ENCODE measurements at places on chromosomes 16 and 17.

- DNase-seq = no peak
These were observed 106.3 kb downstream of the C16orf95 start for GRCh38 chr16:87210894-87211293.

- no peak for DNase-seq
These were observed 50.9 kb upstream of the CLEC3A start for GRCh38 chr16:77971306-77972061.

- DNase-seq = no peak
These were observed 37.4 kb downstream of the CCDC57 start for GRCh38 chr17:82175201-82175600.

DNA sequence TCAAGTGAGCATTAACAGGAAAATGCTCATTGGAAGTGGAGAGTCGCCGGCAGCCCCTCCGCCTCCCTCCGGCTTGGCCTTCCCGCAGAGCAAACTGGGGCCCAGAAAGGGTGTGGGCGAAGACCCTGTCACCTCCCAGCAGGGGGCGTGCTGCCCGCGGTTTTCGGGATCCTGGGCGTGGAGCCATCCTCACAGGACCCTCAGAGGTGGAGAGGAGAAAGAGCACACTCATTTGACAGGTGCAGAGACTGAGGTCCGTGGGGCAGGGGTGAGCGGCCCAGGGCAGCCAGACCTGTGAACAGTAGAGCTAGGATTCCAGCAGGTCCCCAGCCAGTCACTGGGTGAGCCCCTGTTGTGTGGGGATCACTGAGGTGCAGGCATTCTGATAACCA, 1002.9 kb downstream of the KCNJ18 start:
- DNase-seq = no peak

GRCh38 chr17:80835816-80836657, 155.6 kb upstream of the CHMP6 start:
- DNase-seq = no peak

- no peak for DNase-seq
These were observed 31.8 kb upstream of the NSRP1 start for GRCh38 chr17:30084788-30085187.

DNA sequence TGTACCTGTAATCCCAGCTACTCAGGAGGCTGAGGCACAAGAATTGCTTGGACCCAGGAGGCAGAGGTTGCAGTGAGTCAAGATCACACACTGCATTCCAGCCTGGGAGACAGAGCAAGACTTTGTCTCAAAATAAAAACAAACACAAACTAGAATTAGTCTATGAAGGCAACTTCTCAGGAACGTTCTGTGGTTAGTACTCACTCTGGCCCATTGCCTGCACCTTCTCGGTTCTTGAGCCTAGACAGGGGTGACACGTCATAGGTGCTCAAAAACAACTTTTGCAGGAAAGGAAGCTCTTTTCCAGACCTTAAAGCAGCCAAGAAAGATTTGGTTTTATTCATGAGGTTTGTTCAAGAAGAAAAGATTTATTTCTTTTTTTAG, 22.3 kb upstream of the CNOT1 start:
- DNase-seq = no peak

- DNase-seq = no peak
These were observed 14.2 kb upstream of the ST6GALNAC2 start for GRCh38 chr17:76599694-76600460.

GRCh38 chr16:28573738-28574718, 20.3 kb downstream of the SGF29 start:
- DNase-seq = no peak

GRCh38 chr16:31409433-31409832, 16.3 kb downstream of the ITGAD start:
- DNase-seq = no peak

DNA sequence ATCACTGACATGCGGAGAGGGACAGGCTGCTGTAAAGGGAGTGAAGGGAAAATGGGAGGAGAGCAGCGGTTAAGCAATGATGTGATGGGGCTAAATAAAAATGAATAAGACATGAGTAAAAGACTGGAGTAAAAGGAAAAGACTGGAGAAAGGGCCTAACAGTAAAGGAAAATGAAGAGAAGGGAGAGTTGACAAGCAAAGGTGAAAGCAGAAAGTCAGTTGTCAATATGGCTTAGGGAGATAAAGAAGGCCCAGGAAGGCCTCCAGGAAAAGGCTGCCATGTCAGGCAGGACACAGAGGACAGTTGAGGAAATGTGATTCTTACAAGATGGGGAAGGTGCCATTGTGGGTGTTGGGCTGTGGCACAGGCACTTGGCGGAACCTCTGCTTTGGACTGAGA, 98.9 kb upstream of the AMZ2 start:
- DNase-seq = no peak

DNA sequence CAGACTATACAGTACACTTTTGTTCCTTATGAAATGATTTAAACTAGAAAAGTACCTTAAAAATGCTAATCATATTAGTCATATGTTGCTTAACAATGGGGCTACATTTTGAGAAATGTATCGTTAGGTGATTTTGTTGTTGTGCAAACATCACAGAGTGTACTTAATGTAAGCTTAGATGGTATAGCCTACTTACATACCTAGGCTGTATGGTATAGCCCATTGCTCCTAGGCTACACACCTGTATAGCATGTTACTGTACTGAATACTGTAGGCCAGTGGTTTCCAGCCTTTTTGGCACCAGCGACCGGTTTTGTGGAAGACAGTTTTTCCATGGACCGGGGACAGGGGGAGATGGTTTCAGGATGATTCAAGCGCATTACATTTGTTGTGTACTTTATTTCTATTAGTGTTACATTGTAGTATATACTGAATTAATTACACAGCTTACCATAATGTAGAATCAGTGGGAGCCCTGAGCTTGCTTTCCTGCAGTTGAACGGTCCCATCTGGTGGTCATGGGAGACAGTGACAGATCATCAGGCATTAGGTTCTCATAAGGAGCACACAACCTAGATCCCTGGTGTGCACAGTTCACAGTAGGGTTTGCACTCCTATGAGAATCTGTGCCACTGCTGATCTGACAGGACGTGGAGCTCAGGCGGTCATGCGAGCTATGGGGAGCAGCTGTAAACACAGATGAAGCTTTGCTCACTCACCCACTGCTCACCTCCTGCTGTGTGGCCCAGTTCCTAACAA, 35.0 kb upstream of the MRC2 start:
- no peak for DNase-seq

- no peak for DNase-seq
These were observed 6.3 kb downstream of the SULT1A1 start for GRCh38 chr16:28603381-28604185.

GRCh38 chr17:33871720-33872540, 383.2 kb upstream of the CCL2 start:
- no peak for DNase-seq

DNA sequence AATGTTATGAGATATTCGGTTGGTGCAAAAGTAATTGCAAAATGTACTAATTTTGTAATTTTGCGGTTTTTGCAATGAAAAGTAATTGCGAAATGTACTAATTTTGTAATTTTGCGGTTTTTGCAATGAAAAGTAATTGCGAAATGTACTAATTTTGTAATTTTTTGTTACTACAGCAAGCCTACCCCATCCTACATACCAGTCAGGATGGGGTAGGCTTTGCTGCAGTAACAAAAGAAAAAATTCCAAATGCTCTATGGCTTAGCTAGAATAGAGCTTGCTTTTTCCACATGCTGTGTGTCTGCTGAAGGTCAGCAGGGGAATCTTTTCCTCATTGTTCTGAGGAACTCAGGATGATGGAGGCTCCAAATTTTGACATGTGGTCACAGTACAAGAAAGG, 83.3 kb upstream of the GPRC5B start:
- DNase-seq = no peak

- no peak for DNase-seq
These were observed 68.7 kb downstream of the IRX6 start for GRCh38 chr16:55392701-55393100.

DNA sequence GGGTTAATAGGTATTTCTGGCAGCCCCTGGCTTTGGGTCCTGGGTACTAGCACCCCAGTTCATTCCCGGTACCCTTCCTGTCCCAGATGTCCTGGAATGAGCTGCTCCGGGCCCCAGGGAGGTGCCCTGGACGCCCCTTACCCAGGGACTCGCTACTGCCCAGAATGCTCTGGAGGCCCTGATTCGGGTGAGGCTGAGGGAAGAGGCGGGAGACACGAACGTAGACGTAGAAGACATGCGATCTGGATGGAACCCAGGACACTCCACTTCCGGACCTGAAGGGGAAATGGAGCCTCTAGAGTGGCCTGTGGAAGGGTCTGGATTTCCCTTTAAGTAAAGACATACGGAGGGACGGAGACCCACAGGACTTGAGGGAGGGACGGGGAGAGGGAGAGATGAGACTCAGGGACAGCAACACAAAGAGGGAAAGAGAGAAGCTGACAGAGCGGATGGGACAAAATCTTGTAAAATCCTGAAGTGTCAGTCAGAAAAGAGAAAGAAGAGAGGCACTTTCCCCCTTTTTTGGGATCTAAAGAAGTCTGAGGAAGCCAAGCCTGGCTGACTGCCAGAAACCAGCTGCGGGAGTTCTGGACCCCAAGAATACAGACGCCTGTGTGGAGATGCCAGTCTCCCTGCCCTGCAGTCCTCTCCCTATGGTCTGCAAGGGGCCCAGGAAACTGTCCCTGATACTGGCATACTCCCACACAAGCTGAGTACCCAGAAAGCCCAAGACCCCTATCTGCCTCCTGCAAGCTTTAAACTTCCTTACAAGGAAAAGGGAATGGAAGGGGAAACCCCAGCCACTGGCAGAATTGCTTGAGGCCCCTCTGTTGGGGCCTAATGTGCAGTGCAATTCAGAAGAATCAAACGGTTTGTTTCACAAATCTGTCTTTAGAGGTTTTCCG, 1.0 kb upstream of the HOXB13 start:
- no peak for DNase-seq

GRCh38 chr16:54462151-54462651, 175.6 kb upstream of the IRX3 start:
- no peak for DNase-seq

DNA sequence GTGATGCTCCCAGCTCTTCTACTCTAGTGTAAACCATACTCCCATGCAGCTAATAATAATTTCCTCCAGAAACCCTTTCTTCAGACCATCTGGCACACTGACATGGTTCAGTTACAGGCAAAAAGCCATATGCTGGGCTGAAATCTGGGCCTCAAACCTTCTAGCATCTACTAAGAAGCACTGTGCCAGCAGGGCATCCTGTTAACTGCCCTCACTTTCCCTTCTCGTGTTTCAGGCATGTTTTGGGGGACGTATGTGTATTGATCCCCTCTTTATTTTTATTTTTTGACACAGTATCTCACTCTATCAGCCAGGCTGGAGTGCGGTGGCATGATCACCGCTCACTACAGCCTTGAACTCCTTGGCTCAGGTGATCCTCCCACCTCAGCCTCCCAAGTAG, 33.3 kb downstream of the STAT5A start:
- no peak for DNase-seq

DNA sequence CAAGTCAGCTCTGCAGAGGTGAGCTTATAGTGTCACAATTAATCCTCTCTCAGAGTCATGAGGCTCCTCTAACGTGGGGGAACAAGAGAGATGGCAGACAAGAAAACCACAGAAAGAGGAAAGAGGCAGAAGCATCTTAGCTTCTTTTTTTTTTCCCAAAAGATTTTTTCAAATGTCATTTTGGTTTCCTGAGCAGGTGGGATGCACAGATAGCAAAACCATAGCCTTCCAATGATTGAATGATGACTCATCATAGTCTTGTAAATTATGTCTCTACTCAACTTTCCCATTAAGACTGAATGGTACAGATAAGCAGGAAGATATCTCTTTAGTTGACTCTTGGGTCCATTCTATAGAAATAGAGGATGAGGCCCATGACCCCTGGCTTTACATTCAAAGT, 162.8 kb upstream of the ZFHX3 start:
- no peak for DNase-seq

DNA sequence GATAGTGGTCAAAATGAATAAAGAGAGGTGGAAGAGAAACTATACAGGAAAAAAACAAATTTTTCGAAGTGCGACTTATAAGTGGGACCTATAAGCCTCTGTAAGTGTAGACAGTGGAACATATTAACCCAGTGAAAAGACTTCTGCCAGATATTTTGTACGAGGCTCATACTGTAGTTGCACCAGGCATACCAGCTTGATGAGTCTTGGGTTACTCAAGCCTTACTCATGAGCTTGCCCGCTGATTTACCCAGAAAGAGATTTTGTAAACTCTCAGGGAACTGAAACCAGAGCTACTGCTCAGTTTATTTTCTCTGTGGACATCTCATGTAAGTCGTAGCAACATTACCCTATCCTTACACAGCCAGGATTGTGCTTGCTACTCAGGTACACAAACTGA, 708.0 kb upstream of the SOX9 start:
- DNase-seq = no peak

GRCh38 chr17:74190807-74191406, 12.6 kb upstream of the RPL38 start:
- no peak for DNase-seq

GRCh38 chr17:65953316-65954147, 238.4 kb downstream of the CEP112 start:
- DNase-seq = no peak

DNA sequence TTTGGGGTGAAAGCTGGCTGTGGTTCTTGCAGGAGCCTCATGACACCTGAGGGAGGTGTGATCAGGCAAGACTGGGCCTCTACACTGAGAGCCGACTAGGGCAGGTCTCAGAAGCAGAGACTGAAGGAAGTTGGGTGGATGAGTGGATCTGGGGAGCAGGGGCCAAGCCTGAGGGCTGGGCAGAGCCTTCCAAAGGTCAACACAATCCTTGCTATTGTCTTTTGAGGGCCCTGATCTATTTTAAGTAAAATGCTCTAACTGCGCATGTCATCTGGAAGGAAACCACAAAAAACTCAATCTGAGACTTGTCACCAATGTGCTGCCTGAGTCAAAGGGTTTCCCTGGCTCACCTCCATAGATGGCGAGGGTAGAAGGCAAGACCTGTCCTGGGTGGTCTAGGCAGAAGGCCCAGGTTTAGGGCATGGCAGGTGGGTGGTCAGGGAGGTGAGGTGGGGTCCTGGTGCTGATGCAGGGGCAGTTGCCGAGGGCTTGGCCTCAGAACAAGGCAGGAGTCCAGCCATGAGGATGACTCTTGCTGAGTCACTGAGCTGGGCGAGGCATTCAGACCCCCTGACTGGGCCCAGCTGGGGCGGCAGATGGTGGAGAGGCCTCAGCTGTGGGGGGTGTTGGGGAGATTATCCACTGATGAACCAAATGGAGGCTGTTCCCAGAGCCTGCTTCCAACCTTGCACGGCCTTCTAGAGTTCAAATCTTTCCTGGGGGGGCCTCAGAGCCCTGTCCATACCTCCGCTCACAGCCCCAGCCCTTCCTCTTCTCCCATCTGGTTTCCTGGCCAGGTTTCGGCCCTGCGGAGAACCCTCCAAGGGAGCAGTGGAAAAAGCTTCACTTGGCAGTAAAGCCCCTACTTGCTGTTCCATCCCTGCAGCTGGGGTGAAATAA, 5.1 kb downstream of the MVP start:
- no peak for DNase-seq

DNA sequence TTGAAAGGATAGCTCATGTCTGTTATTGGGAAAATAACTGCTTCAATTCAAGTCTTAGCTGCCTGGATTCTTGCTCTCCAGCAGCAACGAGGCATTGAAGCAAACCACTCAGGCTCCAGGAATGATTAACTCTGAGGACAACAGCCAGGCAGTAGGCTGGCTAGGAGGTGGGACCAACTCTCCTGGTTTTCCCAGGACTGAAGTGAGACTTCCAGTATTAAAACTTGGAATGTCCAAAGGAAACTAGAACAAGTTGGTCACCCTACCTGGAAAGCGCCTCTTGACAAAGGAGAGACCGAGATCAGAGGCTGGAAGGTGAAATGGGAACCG, 100.7 kb downstream of the SALL1 start:
- DNase-seq = no peak

GRCh38 chr16:74304835-74305176, 8.2 kb downstream of the PSMD7 start:
- no peak for DNase-seq

GRCh38 chr16:17305694-17306093, 165.1 kb downstream of the XYLT1 start:
- no peak for DNase-seq
